ENCODE measurements at places on chromosomes 5 and 9.
A peak's percentile ranks its signal among the peaks of the same experiment; 100 is the strongest.

- no peak for DNase-seq
Observed at GRCh38 chr9:70228118-70228517, 30.7 kb upstream of the SMC5 start.

DNA sequence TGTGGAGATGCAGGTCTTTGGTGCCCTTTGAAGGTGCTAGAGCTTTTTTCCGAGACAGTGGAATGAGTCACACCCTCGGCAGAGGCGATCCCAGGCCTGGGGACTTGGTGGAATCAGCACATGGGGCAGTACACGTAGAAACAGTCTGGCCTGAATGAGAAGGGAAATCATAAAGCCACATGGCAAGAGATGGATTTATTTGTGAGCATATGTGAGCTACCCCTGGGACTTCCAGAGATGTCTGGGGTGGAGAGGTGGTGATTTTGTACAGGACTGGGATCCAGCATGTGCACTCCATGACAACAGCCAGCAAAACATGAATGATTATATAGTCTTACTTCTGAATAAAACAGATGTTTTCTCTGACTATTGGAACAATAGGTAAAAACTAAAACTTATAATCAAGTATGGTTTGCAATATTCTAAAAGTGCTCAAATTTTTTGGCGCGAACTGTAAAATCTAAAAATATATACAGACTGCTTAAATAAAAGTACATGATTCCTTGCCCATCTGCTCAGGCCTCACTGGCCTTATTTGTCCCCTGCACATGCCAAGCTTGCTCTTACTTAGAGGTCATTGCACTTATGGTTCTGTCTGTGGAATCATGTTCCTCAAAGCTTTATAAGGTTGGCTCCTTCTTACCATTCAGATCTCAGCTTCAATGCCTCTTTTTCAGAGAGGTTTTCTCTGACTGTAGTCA, 54.7 kb upstream of the SMARCA2 start:
- DNase-seq, result no peak

- no peak for DNase-seq
Observed at GRCh38 chr9:137703842-137704508, 85.2 kb downstream of the EHMT1 start.

- no peak for DNase-seq
Observed at GRCh38 chr5:18660511-18660910, 1026.3 kb downstream of the TAF11L14 start.

GRCh38 chr5:120228262-120229031, 235.7 kb upstream of the PRR16 start:
- peak; percentile 9 for DNase-seq

DNA sequence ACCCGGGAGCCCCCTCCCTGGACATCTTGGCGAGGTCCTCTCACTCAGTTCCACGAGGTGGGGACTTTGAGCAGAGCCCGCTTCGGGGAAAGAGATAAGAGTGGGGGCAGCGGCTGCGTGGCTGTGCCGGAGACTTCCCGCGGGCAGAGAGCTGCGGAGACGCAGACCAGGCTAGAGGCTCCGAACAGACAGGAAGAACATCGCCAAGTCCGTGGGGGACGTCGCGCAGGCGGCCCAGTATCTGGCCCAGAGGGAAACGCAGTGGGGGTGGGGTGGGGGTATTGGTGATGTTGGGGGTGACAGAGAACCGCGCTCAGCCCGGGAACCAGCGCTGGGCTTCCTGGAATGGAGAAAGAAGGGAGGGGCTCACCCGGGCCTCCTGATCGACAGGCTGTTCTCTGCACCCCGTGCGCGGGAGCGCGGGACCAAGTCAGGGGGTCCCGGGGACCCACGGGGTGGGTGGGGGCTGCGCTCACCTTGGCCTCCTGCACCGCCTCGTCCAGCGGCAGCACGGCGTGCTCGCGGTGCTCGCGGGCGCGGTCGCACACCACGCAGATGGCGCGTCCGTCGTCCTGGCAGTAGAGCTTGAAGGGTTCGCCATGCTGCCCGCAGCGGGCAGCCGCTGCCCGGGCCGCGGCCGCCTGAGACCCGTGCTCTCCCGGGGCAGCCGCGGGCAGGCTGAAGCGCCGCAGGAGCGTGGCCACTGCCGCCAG, 727 bp downstream of the TRIM7 start:
- DNase-seq, result peak; percentile 34

DNA sequence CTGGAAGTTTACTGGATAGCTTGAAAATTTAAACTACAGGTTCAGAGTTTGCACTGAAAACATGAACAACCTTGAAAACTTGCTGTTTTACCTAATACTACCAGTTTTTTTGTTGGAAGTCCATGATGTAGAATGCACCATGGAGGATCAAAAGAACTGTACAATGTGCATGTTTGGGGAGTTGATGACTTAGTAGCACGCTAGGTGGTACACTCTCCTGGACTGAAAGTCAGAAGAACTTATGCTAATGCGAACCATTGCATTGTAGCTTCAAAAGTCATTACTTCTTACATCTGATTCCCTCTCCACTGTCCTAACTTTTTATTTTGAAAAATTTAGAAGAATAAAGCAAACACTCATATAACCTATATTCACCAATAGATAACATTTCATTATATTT, 211.0 kb downstream of the OSTF1 start:
- DNase-seq, result peak; percentile 6

- DNase-seq, result peak; percentile 50
Observed at GRCh38 chr9:5714501-5715401, 85.8 kb downstream of the RIC1 start.

DNA sequence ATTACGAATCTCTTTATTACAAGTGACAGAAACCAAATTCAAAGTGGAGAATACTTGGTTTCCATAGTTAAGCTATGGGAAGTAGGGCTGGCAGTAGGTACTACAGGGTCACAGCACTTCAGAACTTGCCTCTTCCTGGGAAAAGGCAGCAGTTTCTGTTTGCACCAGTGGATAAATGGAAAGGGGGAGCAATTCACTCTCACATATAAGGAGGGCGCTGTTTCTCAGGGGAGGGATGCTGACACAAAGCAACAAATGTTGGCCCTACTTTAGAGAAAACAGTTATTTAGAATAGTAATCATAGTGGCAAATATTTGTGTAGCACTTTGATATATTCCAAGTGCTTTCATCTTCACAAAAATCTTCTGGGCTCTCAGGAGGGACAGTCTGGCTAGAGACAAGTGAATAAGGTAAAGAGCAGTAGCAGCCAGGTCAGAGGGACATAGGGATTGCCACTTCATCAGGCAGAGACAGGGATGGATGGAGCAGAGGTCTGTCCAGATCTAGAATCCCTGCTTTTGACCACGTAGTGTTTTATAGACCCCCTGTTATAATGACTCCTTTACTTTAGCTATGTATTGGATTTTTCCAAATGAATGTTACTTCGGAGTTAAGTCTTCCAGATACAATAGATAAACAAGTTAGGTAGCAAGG, 554.8 kb upstream of the SGCD start:
- no peak for DNase-seq

GRCh38 chr5:121797681-121798518, 53.8 kb upstream of the FTMT start:
- DNase-seq, result peak; percentile 25

GRCh38 chr5:164139423-164139822, 634.0 kb downstream of the MAT2B start:
- DNase-seq, result no peak

DNA sequence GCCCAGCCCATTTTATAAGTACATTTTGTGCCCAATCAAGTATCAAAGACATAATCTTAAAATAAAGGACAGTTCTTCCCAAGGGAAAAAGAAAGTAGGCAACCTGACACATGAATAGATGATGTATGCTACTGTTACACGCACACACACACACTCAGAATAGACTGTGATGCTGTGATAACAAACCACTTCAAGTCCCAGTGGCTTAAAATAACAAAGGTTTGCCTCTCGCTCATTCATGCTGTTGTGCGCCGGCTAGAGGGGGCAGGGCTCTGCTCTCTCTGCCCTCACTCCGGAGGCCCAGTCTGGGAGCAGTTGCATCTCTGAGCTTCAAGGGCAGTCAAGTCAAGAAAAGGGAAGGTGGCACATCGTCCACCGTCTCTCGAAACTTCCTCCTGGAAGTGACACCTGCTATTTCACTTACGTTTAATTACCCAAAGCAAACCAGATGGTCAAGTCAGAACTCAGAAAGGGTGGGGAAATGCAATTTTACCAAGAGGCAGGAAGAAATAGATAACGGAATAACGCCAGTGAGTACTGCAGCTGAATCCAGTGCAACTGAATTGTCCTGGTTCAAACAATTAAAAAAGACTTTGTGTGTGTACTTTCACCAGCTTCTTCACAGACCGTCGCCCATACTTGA, 43.3 kb downstream of the ANKRD33B start:
- no peak for DNase-seq

- no peak for DNase-seq
Observed at GRCh38 chr5:175107028-175107588, 336.9 kb downstream of the DRD1 start.

DNA sequence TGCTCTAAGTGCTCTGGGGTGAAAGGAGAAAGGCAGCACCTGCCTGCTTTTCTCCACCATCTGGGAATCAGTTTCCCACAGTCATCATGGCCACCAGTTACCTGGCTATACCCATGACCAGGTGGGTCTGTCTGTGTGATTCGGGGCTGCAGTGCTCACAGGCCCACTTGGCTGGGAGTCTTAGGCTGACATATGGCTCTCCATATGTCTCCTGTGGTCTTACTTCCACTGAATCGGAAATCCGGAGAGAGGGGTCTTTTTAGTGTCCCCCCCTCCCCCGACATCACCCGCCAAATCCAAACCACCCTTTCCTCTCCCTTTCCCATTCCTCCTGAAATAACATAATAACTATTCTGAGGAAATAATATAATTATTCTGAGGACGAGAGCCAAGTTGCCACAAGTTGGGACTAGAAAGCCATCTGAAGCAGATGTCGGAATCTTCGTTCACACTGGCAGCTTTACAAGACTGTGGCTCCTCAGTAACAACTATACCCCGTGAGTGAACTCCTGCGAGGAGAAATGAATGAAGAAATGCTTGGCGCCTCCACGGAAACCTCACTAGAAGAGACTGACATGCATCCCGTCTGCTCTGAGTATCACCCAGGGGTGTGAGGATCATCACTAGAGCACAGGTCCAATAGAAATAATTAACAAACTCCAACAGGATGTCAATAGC, 143.4 kb downstream of the MYO10 start:
- no peak for DNase-seq

- DNase-seq, result no peak
Observed at GRCh38 chr9:114668146-114668545, 10.5 kb upstream of the TEX53 start.

DNA sequence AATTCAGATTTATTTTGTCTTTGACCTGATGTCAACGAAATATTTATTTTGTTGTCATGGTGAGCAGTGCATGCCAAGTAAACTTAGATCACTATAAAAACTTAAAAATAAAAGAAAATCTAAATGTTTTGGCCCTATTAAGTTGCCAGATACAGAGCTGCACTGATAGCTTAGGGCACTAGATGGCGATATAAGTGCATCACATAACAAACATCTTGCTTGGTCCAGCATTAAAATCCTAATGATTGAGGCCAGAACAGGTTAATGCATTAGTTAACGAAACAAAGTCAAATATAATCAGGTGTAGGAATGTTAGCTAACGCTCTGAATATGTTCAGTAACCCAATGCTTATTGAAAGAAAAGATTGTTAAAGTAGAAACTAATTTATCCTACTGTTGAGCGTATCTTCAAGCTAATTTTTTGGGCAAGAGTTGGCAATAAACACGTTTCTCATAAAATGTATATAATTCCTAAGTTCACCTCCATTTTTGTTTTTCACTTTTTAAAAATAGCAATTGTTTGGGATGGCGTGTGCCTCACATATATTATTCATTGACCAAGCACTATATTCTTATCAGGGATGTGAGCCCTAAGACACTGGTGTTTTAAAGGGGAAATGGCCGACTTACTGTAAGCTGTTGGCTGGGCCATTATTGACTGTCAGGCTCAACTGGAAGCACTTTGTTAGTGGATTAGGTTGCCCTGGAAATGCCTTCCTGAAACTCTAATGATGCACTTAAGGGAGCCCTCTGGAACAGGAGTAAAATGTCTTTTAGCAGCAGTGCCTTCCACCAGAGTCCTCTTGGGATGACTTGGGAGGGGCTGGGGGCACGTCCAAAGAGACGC, 33.3 kb downstream of the KCTD16 start:
- DNase-seq, result peak; percentile 74

- DNase-seq, result no peak
Observed at GRCh38 chr5:171316258-171317121, 7.4 kb downstream of the TLX3 start.

GRCh38 chr5:138438724-138439476, at the start of gene REEP2:
Gene REEP2 (plus strand): TSS chr5:138439057. CDS start chr5:138439209, 152 bp downstream.
- DNase-seq, result peak; percentile 69

DNA sequence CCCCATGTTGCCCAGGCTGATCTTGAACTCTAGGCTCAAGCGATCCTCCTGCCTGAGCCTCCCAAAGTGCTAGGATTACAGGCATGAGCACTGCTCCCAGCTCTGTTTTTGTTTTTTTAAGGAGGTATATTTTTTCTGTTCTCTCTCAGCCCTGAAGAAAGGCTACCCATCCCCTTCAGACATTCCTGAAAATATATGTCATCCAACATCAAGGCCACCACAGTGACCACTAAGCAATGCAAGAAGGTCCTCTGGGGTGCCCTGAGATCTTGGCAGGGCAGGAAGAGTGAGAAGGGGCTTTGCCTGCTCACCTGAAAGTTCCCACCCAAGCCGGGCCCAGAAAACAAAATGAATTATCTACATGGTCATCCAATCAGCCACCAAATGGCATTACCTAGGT, 47.8 kb upstream of the IL17B start:
- peak; percentile 50 for DNase-seq

- no peak for DNase-seq
Observed at GRCh38 chr5:172533058-172533398, 78.7 kb upstream of the SH3PXD2B start.

DNA sequence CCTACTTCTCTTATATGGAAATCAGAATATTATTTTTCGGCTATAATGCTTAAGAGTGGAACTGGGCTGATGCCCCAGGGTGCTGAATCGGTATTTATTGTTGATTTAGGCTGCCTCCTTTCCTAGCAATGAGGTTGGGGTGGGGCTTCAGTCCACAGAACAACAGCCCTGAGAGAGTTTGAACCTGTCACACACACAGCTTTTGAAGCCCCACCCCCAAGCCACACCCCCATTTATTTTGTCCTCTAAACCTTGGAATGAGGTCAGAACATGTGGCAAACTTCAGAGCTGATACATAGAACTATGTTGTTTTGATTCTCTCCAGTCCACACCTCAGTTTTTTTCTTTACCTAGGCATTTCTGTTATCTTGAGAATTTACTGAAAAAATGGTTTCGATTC, 51.7 kb upstream of the CAMK4 start:
- no peak for DNase-seq

DNA sequence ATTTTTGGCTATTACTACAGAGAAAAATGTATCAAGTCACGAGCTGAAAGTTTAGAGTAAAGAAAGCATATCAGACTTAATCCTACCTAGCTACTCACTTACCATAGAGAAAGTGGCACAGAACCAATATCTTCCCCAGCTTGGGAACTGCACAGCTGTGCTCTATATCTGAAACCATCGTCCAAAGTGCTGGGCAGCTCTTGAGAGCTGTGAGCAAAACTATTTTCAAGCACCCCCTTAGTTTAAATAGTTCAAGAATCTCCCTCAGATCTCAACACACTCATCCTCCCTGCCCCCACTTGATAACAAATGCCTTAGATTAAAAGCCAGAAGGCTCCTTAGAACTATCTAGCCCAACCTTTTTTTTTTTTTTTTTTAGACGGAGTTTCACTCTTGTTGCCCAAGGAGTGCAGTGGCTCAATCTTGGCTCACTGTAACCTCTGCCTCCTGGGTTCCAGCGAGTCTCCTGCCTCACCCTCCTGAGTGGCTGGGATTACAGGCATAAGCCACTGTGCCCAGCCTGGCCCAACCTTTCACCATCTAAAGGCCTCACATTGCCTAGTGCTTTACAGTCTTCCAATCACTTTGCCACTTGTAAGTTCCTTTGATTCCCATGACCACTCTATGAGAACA, 94.2 kb upstream of the APC start:
- DNase-seq, result no peak

- peak; percentile 6 for DNase-seq
Observed at GRCh38 chr5:116575326-116576052, 866 bp upstream of the SEMA6A start.

All from ELR (cell line).